ENCODE measurements at places on chromosomes 4 and X.

DNA sequence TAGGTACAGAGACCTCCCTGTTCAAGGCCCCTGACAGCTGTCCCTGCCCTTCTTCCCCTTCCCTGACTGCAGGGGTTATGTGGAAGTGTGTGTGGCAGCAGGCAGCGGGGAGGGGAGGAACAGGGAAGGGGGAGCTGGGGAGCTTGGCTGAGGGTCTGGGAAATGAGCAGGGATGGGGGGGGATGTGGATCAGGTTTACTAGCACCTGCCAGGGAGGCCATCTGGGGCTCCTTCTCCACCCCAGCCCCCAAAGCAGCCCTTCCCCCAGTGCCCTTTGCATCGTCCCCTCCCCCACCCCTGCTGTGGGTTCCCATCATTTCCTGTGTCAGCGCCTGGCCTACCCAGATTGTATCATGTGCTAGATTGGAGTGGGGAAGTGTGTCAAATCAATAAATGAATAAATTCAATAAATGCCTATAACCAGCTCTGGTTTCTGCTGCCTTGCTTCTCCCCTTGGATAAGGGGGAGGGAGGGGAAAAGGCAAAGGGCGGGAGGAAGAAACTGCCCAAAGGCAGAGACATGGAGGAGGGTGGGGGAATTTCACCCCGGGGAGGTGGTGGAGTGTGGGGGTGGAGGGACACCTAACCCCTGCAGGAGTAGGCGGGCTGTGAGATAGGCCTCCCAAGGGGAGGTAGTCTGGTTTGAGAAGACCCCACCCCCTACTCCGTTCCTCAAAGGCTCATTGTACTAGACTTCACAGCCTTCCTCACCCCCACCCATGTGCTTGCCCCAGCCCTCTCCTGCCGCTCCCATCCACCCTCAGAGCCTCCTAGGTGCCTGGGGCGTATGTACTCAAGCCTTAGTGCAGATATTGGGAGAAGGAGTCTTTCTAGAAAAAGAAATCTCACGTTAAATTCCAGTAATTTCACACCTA lies 3.2 kb downstream of the CXorf65 start:
- no peak for DNase-seq

DNA sequence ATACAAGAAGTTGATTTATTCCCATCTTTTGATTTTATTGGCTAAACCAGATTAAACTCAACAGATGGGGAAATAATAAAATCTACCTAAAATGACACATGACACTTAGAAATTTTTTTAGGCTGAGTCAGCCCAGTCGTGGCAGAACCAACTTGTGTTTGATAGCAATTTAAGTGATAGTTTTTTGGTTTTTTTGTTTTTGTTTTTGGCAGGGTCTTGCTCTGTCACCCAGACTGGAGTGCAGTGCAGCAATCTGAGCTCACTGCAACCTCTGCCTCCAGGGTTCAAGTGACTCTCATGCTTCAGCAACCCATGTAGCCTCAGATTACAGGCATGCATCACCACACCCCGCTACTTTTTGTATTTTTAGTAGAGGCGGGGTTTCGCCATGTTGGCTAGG lies 370.3 kb upstream of the NOCT start:
- no peak for DNase-seq

GRCh38 chr4:128846063-128846462 lies 36.6 kb downstream of the JADE1 start:
- no peak for DNase-seq

- no peak for DNase-seq
Observed at GRCh38 chrX:40778861-40779575, 43.7 kb upstream of the MED14 start.

GRCh38 chr4:8779490-8779932 lies 92.1 kb downstream of the HMX1 start:
- no peak for DNase-seq

GRCh38 chr4:57100979-57101651 lies 9.1 kb downstream of the IGFBP7 start:
- DNase-seq, result no peak

DNA sequence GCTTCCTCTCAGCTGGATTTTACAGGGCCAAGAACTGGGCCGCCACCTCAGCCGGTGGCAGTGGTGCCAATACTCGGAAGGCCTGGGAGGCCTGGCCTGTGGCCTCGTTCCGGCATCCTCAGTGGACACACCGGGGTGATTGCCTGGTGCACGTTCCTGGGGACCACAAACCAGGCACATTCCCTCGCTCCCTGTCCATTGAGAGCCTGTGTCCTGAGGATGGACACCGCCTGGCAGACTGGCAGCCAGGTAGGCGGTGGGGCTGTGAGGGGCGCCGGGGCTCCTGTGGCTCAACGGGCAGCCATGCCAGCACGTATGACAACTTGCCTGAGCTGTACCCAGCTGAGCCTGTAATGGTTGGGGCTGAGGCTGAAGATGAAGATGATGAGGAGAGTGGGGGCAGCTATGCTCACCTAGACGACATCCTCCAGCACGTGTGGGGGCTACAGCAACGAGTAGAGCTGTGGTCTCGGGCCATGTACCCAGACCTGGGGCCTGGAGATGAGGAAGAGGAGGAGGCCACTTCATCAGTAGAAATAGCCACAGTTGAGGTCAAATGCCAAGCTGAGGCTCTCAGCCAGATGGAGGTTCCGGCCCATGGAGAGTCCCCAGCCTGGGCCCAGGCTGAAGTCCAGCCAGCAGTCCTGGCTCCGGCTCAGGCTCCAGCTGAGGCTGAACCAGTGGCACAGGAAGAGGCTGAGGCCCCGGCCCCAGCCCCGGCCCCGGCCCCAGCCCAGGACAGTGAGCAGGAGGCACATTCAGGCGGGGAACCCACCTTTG lies 70.4 kb downstream of the STARD8 start:
- no peak for DNase-seq

DNA sequence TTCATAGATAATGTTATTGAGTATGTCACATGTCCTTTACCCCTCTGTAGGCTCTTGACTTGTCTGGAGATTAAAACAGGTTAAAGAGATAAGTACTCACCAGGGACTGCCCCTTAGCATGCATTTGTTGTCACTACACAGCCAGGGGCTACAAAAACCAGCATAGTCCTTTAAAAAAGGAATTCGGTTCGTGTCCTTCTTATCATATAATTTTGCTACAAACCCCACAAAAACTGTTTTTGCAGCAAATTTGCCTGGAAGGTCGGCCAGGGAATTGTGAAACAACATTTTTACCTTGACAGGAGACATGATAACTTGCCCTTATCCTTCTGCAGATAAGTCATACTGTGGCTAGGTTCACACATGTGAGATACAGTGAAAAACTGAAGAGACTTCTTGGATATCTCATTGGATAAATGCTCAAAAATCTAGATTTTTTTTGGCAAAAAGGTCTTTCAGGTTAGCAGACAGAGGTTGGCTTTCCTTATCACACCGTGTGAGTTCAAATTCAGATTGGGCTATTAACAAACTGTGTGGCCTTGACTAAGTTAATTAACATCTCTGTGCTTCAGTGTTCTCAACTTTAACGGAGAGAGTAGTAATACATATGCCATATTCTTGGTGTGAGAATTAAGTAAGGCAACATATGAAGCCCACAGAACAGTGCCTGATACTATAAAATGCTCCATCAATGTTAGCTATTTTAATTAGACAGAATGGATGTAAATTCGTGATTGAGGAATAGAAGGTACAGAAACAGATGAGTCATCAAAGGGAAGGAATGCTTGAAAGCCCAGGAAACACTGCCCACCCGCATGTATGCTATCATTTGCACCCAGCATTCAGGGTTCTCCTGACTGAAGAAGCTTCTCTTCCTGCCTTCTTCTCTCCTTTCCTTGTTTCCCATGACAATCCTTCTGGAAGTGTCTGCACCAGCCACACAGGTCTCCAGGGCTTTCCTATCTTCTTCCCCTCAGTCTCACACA lies 30.0 kb downstream of the FAM9C start:
- no peak for DNase-seq

GRCh38 chr4:150098214-150098613 lies 20.0 kb downstream of the DCLK2 start:
- no peak for DNase-seq

DNA sequence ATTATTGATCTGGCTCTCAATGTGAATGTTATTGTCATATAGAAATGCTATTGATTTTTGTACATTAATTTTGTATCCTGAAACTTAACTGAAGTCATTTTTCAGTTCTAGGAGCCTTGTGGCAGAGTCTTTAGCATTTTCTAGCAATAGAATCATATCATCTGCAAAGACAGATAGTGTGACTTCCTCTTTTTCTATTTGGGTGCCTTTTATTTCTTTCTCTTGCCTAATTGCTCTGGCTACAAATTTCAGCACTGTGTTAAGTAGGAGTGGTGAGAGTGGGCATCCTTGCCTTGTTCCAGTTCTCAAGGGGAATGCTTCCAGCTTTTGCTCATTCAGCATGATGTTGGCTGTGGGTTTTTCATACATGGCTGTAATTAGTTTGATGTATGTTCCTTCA lies 102.7 kb downstream of the SH3BGRL start:
- DNase-seq, result no peak

GRCh38 chr4:39032218-39033085 lies at the start of gene TMEM156:
Gene TMEM156, minus strand, starts transcription at chr4:39032409. Its CDS starts 96 bp downstream, at chr4:39032313.
- peak; percentile 9 for DNase-seq

- no peak for DNase-seq
Observed at GRCh38 chr4:8649631-8650361, 57.2 kb downstream of the CPZ start.

DNA sequence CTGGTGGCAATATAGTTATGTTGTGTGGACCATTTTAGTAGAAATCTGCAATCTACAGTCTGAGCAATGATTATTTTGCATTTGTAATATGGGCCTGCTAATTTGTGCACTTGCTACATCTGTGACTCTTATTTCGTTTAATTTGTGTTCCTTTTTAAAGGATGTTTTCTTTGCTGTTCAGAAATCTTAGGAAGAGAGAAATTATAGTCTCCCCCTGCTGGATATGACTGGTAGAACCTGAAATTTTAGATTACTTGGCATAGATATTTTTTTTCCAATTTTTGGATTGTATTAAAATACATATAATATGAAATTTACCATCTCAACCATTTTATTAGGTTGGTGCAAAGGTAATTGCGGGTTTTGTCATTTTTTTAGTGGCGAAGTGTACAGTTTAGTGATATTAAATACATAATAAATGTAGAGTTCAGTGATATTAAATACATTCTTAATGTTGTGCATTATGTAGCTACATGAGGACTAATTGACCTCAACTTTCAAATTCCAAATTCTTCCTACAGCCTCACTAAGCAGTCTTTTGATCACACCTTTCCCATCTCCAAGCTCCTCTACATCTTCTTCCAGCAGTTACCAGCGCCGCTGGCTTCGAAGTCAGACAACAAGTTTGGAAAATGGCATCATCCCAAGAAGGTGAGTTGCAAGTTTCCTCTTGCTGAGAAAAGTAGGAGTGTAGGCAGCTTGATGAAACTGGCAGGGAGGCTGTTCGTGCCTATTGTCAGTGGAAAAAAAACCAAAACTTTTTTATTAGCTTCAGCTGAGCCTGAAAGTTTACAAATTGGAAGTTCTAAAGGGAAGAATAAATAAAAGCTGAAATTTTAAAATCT lies 82.2 kb downstream of the FNIP2 start:
- DNase-seq, result no peak

DNA sequence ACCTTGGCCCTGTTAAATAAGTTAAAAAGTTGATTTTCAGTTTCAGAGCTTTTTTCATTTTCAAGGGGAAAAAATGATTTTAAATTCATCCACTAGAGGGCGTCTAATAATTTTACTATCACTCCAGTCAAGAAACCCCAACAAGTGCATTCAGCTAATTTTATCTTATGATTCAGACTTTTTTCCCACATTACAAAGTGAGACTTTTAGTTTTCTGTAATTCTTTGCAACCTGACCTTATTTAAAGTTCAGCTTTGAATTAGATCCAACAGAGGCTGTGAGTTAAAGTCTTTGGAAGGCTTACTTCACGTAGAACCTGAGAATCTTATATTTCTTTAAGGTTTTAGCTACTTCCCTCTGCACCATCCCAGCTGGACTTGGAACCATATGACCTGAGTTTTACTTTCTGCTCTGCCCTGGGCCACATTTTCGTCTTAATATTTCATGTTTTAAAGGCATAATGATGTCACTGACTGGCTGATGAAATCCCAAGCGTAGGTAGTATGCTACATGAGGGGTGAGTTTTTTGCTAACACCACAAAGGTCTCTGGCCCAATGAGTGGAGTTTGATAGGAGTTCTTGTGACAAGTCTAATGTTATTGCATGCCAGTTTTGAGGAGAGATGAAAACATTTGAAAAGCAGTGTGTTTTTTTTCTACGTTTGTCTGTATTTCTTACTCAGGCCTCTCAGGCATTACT lies 7.2 kb downstream of the GNRHR start:
- no peak for DNase-seq

- no peak for DNase-seq
Observed at GRCh38 chr4:20676501-20677197, 23.6 kb upstream of the PACRGL start.

- no peak for DNase-seq
Observed at GRCh38 chr4:20592013-20592412, 108.2 kb upstream of the PACRGL start.

- no peak for DNase-seq
Observed at GRCh38 chr4:15010038-15010585, 7.8 kb downstream of the CPEB2 start.

- no peak for DNase-seq
Observed at GRCh38 chr4:9949573-9949972, 71.7 kb downstream of the SLC2A9 start.

DNA sequence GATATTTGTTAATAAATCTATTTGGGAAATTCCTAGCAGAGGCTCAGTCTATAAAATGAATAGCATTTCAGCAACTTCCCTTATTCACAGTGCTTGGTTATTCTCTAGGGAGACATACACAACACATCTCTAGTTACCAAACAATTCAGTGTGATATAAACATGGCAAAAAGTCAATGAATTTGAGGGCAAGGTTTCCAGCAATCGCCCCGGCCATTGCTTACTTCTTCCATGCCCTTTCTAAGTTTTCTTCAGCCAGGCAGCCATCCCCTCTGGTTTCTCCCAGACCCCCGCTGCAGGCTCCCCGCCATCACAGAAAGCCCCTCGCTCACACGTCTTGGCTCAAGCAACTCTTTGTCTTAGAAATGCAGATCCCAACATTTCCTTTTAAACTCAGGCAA lies 4.4 kb downstream of the TLR7 start:
- DNase-seq, result no peak

- no peak for DNase-seq
Observed at GRCh38 chr4:62399242-62399641, 1199.1 kb downstream of the ADGRL3 start.

Data from stimulated activated CD4-positive, alpha-beta T cell treated with anti-CD3 and anti-CD28 coated beads, TNF-alpha, amount 100 ng/mL, for 4 hours (primary cell).